ENCODE measurements at places on chromosomes 4 and X.
A peak's percentile ranks its signal among the peaks of the same experiment; 100 is the strongest.

- no peak for DNase-seq
Observed at GRCh38 chrX:118239913-118240698, 105.8 kb upstream of the WDR44 start.

- DNase-seq: no peak
Observed at GRCh38 chr4:41865306-41865980, 69.8 kb upstream of the TMEM33 start.

DNA sequence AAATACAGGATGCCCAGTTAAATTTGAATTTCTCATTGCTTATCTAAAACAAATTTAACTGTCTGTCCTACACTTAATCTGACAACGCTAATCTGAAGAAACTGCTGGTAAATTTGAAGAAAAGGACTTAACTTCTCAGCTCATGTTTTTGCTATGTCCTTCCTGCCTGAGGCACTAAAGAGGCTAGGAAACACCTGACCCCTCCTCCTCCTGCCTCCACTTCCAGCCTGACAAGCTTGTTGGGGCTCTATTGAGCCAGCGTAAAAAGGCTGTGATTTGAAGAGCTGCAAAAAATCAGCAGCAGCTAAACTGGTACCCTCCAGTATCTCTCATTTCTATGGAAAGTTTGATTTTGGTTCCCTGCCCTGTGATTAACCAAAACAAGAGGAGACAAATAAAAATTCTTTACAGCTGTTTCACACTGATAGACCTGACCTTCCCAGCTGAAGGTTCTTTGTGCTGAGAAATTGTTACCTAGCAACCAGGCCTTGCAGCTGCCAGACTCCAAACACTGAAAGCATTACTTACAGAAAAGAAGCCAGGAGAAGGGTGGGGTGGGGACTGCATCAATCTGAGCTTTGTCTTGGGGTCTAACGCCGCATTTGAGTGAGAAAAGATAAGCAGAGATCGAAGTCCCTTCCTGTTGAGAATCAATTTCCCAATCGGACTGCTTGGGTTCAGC, 35.0 kb downstream of the DCX start:
- DNase-seq: peak; percentile 6

GRCh38 chr4:88794952-88795351, 97.3 kb upstream of the NAP1L5 start:
- no peak for DNase-seq

GRCh38 chr4:150135134-150135772, 57.0 kb downstream of the DCLK2 start:
- no peak for DNase-seq

GRCh38 chrX:11349020-11349419, 55.8 kb downstream of the AMELX start:
- DNase-seq: no peak

- peak; percentile 54 for DNase-seq
Observed at GRCh38 chr4:186669159-186669731, 54.4 kb downstream of the FAT1 start.

DNA sequence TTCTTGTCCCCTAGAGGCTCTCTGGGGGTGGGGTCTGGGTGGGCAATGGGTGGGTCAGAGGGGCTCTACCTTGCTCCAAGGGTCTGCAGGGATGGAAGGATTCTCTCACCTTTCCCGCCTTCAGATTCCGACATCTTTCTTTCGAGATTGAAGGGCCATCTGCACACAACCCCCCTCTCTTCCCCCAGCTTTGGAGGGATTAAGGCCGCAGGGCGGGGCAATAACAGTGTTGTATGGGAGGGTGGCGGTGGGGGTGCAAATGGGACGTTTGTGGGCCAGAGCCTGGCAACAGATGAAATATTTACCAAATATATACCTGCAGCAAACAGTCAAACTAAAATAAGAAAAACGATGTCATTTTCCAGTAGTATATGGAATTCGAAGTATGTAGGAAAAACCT, at the start of gene CACNA1F:
Gene CACNA1F (minus strand): TSS at position 165 of the 400 bp plus-strand sequence. CDS start 31 bp downstream, at position 134.
- DNase-seq: no peak

DNA sequence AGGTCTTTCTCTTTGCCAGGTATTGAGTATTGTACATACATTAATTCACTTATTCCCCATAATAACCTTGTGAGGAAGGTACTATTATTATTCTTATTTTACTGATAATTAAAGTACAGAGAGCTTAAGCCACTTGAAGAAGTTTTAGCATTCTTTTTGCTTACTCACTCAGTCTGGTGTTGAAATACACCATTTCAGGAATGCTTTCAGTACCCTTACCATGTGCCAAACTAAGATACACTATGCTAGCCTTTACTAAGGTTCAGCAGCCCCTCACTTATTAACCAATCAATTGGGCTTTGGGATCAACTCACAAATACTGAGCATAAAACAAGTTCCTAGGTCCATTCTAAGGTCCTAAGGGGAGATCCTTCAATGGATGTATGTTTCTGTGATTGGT, 179.0 kb upstream of the FGF13 start:
- DNase-seq: no peak

GRCh38 chrX:10467793-10468192, 152.6 kb downstream of the MID1 start:
- DNase-seq: no peak

DNA sequence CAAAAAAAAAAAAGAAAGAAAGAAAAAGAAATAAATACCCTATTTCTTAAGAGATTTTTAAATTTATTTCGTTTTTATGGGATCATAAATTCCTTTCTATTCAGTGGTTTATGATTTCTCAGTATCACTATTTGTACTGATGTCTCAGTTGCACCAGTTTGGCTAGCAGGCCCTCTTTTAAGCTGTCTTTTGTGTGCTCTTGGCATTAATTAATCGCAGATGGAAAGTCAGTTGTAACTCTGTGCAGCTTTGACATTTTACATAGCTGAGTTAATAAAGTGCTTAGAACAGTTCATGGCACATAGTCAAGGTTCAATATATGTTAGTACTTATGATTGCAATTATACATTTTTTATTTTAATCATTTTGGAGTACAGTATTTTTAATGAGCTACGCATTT, 123.7 kb upstream of the NUDT6 start:
- DNase-seq: no peak

DNA sequence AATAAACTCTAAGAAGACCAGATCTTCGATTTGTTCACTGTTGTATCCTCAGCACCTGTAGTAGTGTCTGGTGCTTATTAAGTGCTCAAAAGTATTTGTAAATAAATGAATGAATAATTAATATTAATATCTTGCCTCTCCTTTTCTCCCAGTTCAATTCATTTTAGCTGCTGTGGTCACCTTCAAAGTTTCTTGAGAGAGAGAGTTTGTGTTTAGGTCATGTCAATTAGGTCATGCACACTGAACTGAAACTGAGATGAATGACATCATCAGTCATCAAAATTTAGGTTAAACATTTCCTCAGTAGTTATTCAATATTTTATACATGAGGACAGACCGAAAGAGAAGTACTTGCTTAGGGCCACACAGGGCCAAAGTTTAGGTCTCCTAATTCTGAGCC, 73.5 kb downstream of the ANXA3 start:
- DNase-seq: no peak

GRCh38 chr4:48262926-48263325, 6.7 kb downstream of the TEC start:
- no peak for DNase-seq

DNA sequence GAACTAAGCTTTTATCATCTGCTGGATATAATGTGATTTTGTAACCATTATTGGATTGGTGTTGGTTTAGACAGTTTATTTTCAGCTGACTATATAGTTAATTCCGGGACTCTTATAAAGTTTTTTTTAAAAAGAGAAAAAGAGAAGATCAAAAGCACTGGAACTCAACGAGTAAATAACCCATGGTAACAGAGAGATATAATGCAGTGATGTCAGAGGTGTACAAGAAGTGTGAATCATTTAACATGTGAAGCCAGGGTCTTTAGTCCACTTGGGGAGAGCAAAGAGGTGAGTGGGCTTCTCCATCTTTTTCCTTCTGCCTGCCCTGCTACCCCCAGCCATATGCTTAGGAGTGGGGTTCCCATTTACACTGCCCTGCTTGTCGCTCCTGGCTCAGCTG, 3.2 kb downstream of the TMEM165 start:
- DNase-seq: no peak

GRCh38 chr4:54545663-54546424, 111.9 kb upstream of the KIT start:
- no peak for DNase-seq

GRCh38 chr4:121593760-121594159, 103.0 kb downstream of the ANXA5 start:
- DNase-seq: no peak

DNA sequence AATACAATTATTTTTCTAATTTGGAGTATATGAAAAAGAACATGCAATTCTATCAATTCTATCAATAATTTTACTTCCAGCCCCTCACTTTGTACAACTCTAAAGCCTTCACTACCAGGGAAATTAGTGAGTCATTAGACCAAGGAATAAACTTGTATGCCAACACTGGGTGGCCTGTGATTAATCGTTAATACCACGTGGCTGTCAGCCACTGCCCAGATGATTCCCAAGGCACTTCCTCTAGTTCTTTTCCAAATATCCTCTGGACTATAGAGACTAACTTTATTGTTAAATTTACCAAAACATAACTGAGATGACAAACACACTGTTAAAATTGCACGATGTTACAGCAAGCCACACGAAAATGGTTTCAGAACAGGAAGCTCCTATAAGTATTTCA, 45.7 kb downstream of the MID1 start:
- DNase-seq: no peak

- DNase-seq: no peak
Observed at GRCh38 chr4:186669735-186670134, 53.9 kb downstream of the FAT1 start.

DNA sequence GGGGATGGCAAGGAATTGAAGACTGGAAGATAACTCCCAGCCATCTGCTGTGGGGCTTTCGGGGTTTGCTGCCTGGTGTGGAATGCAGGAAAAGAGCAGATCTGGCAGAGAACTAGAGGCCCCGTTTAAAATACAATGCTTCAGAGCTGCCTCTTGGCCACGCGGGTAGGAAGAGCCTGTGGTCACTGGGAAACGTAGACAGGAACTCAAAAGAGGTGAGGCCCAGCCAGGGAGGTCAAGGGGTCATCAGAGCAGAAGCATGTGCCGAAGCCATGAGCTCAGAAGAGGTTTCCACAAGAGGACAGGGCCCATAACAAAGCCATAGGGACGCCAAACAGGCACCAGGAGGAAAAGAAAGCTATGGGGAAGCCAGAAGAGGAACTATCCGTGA, 14.5 kb upstream of the STS start:
- no peak for DNase-seq

DNA sequence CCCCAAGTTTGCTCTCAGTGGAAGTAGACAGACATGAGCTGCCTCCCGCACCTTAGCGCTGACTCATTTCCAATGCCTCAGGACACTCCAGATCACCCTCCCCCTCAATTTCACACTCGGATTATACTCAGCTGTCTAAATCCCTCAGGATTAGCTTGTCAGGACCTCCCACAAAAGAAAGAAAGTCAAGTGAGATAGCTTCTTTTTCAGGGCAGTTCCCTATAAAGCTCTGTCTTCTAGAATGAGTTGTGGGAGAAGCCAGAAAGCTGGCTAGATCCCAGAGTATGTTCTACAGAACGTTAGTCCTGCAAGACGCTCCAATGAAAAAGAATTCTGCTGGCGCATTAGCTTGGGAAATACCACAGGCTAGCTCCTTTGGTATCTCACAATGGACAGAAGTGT, 51.2 kb upstream of the MTNR1A start:
- no peak for DNase-seq

GRCh38 chr4:555566-556275, 20.4 kb downstream of the TMEM271 start:
- no peak for DNase-seq

DNA sequence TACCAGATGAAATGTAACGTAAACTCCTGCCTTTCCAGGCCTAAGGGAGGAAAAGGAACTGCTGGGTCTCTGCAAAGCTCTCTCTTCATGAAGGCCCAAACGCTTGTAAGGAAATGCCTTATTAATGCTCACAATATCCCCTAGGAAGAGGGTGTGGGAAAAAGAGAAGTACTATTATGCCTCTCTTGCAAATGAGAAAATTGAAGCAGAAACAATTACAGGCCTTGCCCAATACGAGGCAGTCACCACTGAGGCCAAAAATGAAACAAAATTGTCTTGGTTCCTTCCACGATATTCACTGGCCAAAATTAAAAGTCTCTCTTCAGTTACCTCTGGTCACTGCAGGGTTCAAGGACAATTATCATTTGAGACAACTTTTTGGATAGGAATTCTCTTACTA, 3.2 kb downstream of the SCARB2 start:
- DNase-seq: no peak

- no peak for DNase-seq
Observed at GRCh38 chr4:153950100-153950979, 161.5 kb upstream of the SFRP2 start.

GRCh38 chr4:54384563-54384962, 155.5 kb downstream of the PDGFRA start:
- DNase-seq: peak; percentile 72

- peak; percentile 41 for DNase-seq
Observed at GRCh38 chr4:140152751-140153418, 1.1 kb downstream of the MAML3 start.

- DNase-seq: no peak
Observed at GRCh38 chrX:115266300-115266699, 23.2 kb upstream of the LUZP4 start.

DNA sequence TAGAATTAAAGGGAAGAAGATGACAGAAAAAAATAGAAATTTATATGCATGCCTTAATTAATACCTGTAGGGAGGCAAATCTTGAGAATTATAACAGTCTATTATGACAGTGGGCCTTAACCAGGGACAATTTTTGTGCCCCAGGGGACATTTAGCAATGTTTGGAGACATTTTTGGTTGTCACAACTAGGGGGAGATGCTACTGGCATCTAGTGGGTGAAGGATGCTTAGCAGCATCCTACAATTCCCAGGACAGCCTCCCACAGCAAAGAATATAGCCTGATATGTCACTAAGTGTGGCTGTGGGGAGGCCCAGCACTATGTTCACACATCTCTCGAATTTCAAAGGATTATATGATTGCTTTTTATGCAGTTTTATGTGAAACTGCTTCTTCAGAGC, 10.5 kb downstream of the GPR82 start:
- DNase-seq: peak; percentile 44

- no peak for DNase-seq
Observed at GRCh38 chrX:151397741-151398070, 700 bp downstream of the VMA21 start.

GRCh38 chrX:51860679-51861078, 32.7 kb upstream of the MAGED1 start:
- peak; percentile 60 for DNase-seq

DNA sequence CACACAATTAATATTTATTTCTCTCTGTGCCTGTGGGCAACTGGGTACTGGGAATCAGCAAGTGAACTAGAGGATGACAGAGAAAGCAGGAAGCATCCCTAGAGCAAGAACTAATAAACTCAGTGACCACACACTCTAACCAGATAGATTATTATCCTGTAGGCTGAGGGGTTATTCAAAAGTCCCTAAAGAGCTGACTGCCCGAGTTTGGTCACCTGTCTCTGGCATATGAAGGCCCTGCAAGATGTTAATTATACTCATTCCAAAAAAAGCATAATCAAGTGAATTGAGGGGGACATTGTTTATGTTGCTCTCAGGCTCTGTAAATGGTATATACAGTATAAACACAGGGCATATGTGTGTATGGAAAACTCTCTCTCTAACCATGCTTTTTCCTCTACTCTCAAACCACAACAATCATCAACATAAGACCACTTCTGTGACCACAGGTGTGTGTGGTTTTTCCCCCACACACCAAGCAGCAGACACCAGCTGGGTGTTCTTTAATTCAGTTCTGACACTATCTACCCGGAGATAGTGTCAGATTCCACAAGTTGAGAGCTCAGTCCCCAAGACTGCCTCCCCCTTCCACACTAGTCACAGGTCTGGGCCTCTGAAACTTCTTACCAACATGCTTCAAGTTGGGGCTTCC, 6.2 kb upstream of the HPSE start:
- no peak for DNase-seq
